ENCODE measurements at places on chromosomes 3 and 15.
A peak's percentile ranks its signal among the peaks of the same experiment; 100 is the strongest.

GRCh38 chr3:101244212-101244575 lies 76.2 kb downstream of the IMPG2 start:
- no peak for DNase-seq

DNA sequence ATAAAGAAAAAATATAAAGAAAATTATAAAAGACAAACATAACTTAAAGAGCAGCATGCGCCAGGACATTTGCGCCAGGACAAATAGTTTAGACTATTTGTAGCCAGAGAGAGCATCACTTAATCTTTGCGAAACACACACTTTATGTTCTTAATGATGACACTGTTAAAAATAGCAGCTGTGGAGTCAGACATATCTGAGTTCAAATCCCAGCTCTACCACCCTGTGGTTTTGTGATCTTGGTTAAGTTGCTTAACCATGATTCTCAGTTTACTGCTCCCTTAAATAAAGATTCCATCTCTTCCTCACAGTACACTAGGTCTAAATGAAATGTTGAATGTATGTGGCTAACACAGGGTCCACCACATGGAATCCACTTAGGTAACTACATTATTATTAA lies 31.4 kb downstream of the KCNMB2 start:
- no peak for DNase-seq

- no peak for DNase-seq
These were observed 12.2 kb upstream of the PSTPIP1 start for GRCh38 chr15:76982756-76983155.

- no peak for DNase-seq
These were observed 93.3 kb downstream of the SV2B start for GRCh38 chr15:91193378-91193720.

GRCh38 chr3:170599091-170599490 lies 13.2 kb upstream of the SLC7A14 start:
- no peak for DNase-seq

DNA sequence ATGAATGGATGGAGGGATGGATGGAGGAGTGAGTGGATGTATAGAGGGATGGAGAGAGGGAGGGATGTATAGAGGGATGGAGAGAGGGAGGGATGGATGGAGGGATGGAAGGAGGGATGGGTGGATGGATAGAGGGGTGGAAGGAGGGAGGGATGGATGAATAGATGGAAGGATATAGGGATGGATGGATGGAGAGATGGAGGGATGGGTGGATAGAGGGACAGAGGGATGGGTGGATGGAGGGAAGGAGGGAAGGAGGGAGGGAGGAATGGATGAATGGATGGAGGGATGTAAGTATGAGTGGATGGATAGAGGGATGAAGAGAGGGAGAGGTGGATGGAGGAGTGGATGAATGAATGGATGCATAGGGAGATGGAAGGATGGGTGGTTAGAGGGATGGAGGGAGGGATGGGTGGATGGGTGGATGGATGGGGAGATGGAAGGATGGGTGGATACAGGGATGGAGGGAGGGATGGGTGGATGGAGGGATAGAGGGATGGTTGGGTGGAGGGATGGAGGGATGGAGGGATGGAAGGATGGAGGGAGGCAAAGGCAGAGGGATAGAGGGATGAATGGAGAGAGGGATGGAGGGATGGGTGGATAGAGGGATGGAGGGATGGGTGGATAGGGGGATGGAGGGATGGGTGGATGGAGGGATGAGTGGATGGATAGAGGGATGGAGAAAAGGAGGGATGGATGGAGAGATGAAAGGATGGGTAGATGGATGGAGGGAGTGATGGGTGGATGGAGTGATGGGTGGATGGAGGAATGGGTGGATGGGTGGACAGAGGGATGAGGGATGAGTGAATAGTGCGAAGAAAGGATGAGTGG lies 313.8 kb downstream of the UACA start:
- no peak for DNase-seq

GRCh38 chr3:196774191-196774820 lies 34.6 kb downstream of the PAK2 start:
- DNase-seq: no peak

GRCh38 chr3:171307046-171307585 lies 153.1 kb downstream of the TNIK start:
- no peak for DNase-seq

DNA sequence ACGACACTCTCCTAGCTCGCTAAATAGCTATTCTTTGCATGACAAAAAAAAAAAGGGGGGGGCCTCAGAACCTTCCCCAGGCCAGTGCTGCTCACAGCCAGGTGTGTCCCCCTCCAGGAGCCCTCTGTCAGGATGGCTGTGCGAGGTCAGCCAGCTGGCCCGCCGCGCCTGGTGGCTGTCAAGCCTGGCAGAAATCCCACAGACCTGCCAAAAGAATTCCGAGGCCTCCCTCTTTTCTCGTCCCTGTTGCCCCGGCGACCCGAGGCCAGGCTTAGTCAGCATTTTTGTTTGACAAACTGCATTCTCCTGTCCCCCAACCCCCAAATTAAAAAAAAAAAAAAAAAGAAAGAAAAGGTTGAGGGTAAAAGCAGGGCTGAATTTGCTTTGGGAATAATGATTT lies 61.9 kb downstream of the TM4SF4 start:
- DNase-seq: peak; percentile 91

- no peak for DNase-seq
These were observed 61.4 kb downstream of the ADCY5 start for GRCh38 chr3:123387532-123387931.

- no peak for DNase-seq
These were observed 32.3 kb upstream of the CTSH start for GRCh38 chr15:78977091-78977571.

GRCh38 chr3:61541694-61542093 lies 19.7 kb upstream of the PTPRG start:
- no peak for DNase-seq

DNA sequence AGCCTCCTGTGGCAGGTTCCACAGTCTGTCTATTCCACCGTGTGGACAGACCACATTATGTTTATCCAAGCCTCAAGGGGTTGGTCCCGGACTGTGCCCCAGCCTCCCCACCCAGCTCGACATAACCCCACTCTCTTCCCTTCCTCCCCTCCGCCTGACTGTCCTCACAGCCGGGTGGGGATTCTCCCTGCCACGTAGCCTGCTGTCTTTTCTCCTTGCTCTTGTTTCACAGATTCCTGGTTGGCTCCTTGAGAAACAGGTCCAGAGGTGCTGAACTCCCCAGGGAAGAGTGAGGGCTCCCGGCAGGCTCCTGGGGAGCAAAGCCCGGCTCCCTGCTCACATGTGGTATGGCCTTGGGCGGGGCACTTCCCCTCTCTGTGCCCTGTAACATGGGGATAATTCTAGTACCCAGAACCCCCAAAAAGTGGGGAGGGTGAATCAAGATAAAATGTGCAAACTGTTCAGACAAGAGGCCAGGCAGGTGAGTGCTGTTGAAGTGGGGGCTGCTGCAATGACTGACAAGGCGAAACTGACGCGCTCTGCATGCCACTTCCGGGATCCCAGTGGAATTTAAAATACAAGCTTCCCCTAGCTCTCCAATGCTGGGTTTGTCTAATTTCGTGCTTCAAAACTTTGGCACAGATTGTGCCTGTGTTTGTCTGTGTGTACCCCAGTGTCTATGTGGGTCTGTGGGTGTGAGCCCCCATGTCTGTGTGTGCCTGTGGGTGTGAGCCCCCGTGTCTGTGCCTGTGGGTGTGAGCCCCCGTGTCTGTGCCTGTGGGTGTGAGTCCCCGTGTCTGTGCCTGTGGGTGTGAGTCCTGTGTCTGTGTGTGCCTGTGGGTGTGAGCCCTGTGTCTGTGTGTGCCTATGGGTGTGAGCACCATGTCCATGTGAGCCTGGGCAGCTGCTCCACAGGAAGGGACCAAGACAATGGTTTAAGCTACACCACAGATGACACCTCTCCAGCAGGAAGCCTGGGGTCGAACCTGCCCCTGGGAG lies 160.6 kb upstream of the IQSEC1 start:
- no peak for DNase-seq

Measured in astrocyte of the hippocampus (primary cell).